ENCODE measurements at places on chromosomes 11 and 22.

GRCh38 chr11:72970557-72971118, 156.4 kb downstream of the ATG16L2 start:
- no peak overlapping the region for H3K27ac ChIP-seq
- no peak overlapping the region for H3K4me3 ChIP-seq
- no peak for DNase-seq

GRCh38 chr11:16611926-16612565, 126.4 kb upstream of the C11orf58 start:
- no peaks in the 10 kb centered on the region for H3K36me3 ChIP-seq
- DNase-seq, result no peak
- peak overlapping the region; percentile 41 for H3K4me3 ChIP-seq
- H3K27ac ChIP-seq, result no peak overlapping the region
- H3K4me1 ChIP-seq, result peaks cover 35% of the 10 kb centered on the region
- peaks cover 18% of the 10 kb centered on the region for H3K27me3 ChIP-seq

- no peaks in the 10 kb centered on the region for H3K27me3 ChIP-seq
- H3K27ac ChIP-seq, result no peak overlapping the region
- peaks cover 15% of the 10 kb centered on the region for H3K4me1 ChIP-seq
- H3K4me3 ChIP-seq, result no peak overlapping the region
- peaks cover 6% of the 10 kb centered on the region for H3K36me3 ChIP-seq
Measured at GRCh38 chr11:87398931-87399330, 361.2 kb downstream of the TMEM135 start.

DNA sequence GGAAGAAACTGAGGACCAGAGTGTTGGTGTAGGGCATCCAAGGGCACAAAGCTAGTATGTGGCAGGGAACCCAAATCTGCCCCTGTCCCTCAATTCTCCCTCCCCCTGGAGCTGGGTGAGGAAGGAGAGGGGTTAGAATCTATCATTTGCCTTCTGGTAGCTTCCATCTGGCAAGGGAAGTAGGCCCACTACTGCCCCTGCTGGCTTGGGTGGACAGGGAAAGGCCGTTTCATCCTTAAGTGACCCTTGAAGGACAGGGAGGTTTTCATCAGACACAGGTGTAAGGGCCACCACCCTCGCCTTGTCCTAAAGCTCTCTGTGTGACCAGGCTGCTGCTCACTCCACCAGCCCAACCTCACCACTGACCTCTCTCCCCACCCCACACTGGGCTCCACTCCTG, 22.1 kb downstream of the NECTIN1 start:
- DNase-seq, result peak; percentile 42
- H3K27ac ChIP-seq, result no peak overlapping the region
- no peaks in the 10 kb centered on the region for H3K27me3 ChIP-seq
- H3K4me3 ChIP-seq, result no peak overlapping the region
- peaks cover 47% of the 10 kb centered on the region for H3K4me1 ChIP-seq

DNA sequence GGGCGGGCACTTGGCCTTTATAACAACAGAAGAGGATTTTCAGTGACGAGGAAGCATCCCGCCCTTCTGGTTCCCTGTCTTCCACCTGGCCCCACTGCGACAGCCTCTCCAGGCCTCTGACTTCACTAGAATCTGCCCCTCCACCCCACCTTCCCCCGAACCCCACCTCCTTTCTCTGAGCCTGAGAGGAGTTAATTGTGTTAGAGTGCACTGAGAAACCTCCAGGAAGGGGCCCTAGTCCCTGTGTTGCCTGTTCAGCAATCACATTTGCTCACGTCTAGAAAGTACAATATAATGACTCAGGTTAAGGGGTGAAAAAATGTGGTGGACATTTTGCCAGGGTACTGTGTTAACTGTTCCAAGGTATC, 38.8 kb downstream of the PTPRJ start:
- H3K27ac ChIP-seq, result no peak overlapping the region
- H3K4me3 ChIP-seq, result peak overlapping the region; percentile 55
- DNase-seq, result no peak
- H3K36me3 ChIP-seq, result no peaks in the 10 kb centered on the region
